ENCODE measurements at places on chromosomes 6 and 20.
A peak's percentile ranks its signal among the peaks of the same experiment; 100 is the strongest.

DNA sequence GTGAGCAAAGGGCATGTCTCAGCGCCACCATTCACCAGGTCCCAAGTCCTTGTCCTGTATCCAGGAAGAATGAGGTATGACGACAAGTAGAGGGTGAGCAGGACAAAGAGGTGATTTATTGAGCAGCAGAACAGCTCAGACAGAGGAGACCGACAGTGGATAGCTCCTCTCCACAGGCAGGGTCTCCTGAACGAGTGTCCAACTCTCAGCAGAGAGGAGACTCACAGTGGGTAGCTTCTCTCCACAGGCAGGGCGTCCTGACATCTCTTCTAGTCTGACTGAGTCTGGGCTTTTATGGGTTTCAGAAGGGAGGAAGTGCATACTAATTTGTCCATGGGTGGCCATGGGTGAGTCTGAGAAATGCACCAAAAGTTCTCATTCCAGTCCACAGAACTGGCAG, 204.7 kb downstream of the ANKRD60 start:
- H3K27me3 ChIP-seq: peaks cover 38% of the 10 kb centered on the region
- H3K27ac ChIP-seq: no peak overlapping the region
- no peaks in the 10 kb centered on the region for H3K36me3 ChIP-seq

DNA sequence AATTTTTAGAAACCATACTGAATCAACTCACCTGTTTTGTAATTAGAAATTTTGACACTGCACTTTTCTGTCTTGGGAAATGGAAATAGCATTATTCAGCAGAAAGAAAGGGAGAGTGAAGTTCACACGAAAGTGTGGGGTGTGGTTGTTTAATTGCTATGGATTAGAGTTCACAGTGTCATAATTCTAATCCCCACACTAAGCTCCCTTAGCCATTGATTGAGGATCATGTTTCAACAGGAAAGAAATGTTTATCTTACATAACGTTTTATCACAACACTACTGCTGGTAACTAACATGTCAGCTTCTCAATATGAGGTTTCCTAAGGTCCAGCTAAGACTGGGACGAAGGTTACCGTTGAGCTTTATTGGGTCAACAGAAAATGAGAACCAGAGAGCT, 31.4 kb upstream of the GSTA5 start:
- no peak overlapping the region for H3K27ac ChIP-seq
- H3K36me3 ChIP-seq: peaks cover 2% of the 10 kb centered on the region
- H3K4me1 ChIP-seq: peaks cover 5% of the 10 kb centered on the region
- H3K4me3 ChIP-seq: no peak overlapping the region
- H3K27me3 ChIP-seq: peaks cover 19% of the 10 kb centered on the region
- no peak for DNase-seq

DNA sequence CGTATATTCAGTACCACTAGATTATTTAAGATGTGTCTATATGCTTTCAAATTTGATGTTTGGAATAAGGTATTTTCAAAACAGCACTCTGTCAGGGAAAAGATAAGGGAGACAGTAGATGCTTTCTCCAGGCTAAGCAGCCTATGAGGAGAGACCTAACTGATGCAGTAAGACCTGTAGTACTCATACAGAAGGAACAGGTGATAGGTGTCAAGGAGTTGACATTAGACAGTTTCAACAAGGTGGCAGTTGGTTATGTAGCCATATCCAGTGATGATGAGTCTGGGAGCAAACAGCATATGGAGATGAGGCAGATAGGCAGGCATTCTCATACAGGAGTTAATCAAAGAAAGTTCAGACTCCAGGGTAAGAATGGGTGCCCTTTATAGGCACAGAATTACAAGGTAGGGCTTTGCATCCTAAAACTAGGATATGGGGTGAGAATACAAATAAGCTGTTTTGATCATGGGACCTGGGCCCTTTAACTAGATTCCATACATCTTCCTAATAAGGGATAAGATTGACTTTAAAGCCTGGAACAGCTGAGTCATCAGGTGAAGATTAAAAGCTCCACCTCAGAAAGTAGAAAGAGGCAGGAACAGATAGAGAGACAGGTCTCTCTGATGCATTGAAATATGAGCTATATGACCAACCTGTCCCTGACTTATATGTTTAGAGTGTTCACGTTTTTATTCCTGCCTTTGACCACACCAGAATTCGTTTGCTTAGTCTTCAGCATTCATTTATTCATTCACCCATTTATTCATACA, 7.9 kb downstream of the RSPH4A start:
- H3K4me3 ChIP-seq: no peak overlapping the region
- no peaks in the 10 kb centered on the region for H3K36me3 ChIP-seq
- H3K27ac ChIP-seq: no peak overlapping the region
- DNase-seq: no peak
- H3K4me1 ChIP-seq: no peaks in the 10 kb centered on the region

GRCh38 chr20:62780204-62780603, 16.1 kb upstream of the MRGBP start:
- H3K27me3 ChIP-seq: no peaks in the 10 kb centered on the region
- no peak overlapping the region for H3K4me3 ChIP-seq
- no peak for DNase-seq
- peaks cover 15% of the 10 kb centered on the region for H3K4me1 ChIP-seq
- no peak overlapping the region for H3K27ac ChIP-seq

DNA sequence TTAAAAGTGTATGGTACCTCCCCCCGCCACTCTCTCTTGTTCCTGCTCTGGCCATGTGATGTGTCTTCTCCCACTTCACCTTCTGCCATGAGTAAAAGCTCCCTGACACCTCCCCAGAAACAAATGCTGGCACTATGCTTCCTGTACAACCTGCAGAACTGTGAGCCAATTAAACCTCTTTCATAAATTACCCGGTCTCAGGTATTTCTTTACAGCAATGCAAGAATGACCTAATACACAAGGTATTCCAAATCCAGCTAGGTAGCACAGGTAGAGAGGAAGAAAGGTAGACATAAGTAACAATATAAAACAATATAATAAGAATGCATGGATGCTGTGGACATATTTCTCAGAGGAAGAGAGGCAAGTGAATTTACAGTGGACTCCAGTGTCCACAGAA, 394.1 kb upstream of the ARID1B start:
- H3K4me3 ChIP-seq: no peak overlapping the region
- peaks cover 21% of the 10 kb centered on the region for H3K4me1 ChIP-seq
- no peak overlapping the region for H3K27ac ChIP-seq
- no peak for DNase-seq
- H3K36me3 ChIP-seq: peaks cover 5% of the 10 kb centered on the region
- H3K27me3 ChIP-seq: no peaks in the 10 kb centered on the region

DNA sequence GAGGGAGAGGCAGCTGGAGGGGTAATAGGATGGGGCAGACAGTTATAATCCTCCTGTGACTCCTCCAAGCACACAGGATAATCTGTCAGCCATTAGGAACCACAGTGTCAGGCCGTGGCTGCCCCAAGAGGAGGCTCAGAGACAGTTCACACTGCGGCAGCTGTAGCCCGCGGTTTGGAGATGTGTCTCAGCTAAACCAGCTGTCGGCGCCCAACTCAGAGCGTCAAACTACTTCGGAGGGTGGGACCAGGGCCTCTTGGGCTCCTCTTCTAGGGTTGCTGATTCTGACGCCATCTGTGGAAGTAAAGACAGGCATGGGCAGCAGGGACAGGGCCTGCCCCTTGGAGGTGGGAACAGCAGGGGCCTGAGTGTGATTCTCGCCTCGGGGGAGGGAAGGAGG, 309.8 kb downstream of the CDC5L start:
- H3K27me3 ChIP-seq: no peaks in the 10 kb centered on the region
- DNase-seq: no peak
- no peak overlapping the region for H3K27ac ChIP-seq
- H3K4me3 ChIP-seq: no peak overlapping the region

DNA sequence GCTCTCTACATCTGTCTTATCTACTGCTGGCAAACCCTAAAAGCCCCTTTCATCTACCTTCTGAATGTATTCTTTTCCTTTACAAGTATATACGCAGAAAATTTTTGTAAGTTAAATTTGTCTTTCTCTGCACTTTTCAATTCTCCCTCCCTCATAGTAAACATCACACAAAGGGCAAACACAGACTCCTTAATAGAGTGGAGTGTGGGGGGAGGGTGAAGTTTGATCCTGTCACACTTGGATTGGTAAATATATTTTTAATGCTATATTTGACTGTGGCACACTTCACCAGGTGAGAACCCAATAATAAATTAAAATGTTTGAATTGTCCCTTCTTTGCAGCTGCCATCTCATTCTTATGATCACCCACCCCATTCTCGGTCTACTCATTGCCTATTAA, 33.2 kb upstream of the PAQR8 start:
- H3K4me3 ChIP-seq: no peak overlapping the region
- H3K27me3 ChIP-seq: no peaks in the 10 kb centered on the region
- H3K36me3 ChIP-seq: peaks cover 2% of the 10 kb centered on the region
- no peak for DNase-seq
- peaks cover 30% of the 10 kb centered on the region for H3K4me1 ChIP-seq

DNA sequence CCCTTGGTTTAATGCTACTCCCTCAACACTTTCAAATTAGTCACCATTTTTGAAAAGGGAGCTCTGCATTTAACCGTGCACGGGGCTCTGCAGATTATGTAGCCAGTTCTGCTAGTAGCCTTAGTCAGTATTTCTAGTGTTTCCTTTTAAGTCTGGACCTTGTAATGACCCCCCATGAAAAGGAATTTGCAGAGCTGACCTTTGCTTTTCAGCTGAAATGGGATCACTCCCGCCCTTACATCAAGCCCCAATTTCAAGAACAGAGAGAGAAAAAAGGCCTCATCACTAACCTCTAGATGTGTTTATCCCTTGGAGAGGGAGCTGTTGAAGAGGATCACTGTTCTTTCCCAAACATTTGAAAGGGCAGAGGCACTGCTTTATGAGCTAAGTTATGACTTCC, 490.7 kb upstream of the BTBD3 start:
- no peak overlapping the region for H3K4me3 ChIP-seq
- DNase-seq: no peak
- no peak overlapping the region for H3K27ac ChIP-seq

GRCh38 chr6:20021795-20022194, 184.6 kb downstream of the ID4 start:
- H3K4me3 ChIP-seq: no peak overlapping the region
- DNase-seq: no peak
- no peak overlapping the region for H3K27ac ChIP-seq
- peaks cover 14% of the 10 kb centered on the region for H3K27me3 ChIP-seq

DNA sequence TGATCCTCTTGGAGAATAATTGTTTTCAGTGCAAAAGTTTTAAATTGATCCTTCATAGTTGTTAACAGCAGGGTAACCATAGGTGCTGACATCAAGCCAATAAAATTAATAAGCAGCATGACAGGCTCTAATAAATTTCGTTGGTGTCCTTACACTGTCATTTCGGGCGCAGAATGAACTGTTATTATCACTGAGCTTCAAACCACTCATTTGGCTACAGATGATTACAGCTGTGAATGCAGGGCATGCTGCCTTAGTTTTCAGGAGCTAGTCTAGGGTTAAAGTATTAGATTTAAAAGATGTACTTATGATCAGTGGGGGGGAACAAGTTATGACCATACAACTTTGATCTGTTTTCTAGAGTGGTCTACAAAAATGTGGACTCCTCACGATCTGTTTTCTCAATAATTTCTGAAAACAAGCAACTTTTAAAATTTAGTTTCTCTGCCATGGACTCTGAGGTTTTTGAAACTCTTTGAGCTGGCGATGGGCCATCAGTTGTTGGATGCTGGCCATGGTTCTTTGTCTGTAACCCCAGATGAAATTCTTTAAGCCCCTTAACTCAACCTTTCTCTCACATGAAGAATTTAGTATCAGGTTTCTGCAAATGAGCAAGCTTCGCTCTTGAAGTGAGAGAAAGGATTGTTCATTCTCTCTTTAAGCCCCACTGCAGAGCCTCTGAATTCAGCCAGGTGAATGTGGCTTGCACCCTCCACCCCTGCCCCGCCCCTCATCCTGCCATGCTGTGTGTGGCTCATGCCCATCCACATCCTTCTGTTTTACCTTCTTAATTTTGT, 99.1 kb upstream of the MTHFD1L start:
- peaks cover 2% of the 10 kb centered on the region for H3K4me1 ChIP-seq
- no peak for DNase-seq
- H3K4me3 ChIP-seq: no peak overlapping the region

GRCh38 chr20:57600320-57601210, 19.7 kb downstream of the ZBP1 start:
- H3K4me3 ChIP-seq: peak overlapping the region; percentile 28
- no peak overlapping the region for H3K27ac ChIP-seq
- peaks cover 14% of the 10 kb centered on the region for H3K4me1 ChIP-seq
- DNase-seq: no peak
- H3K36me3 ChIP-seq: no peaks in the 10 kb centered on the region

GRCh38 chr6:32627249-32627648, 10.0 kb upstream of the HLA-DQA1 start:
- no peak overlapping the region for H3K4me3 ChIP-seq
- no peak for DNase-seq
- peaks cover 38% of the 10 kb centered on the region for H3K4me1 ChIP-seq
- H3K27ac ChIP-seq: peak overlapping the region; percentile 85

DNA sequence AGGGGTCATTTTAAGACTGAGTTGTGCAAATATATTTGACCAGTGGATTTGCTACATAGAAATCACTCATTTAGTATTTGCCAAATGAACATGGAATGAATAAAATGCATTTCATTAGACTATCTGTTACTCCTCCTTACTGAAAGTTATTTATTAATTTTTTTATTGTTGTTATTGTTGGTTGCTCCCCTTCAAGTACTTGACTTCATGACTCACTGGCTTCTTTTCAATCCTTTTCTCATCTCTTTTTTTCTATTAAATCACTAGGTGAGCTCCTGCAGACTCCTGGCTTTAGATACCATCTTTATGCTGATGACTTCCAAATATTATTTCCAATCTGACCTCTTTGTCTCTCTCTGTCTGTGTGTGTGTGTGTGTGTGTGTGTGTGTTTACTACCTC, 192.2 kb upstream of the FAM83B start:
- no peaks in the 10 kb centered on the region for H3K36me3 ChIP-seq
- H3K4me3 ChIP-seq: no peak overlapping the region
- H3K27me3 ChIP-seq: no peaks in the 10 kb centered on the region
- no peak for DNase-seq
- H3K27ac ChIP-seq: no peak overlapping the region

DNA sequence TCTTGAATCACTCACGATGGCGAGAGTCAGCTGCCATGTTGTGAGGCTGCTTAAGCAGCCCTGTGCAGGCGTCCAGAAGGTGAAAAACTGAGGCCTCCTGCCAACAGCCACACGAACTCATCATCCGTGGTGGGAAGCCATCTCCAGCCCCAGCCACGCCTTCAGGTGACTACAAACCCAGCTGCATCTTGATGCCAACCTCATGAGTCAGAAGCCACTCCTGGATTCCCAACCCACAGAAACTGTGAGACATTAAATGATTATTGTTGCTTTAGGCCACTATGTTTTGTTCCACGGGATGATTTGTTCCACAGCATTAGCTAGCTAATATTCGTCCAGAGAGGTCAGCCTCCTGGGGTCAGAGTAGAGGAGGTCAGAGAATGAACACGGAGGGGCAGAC, 80.5 kb downstream of the SNX5 start:
- no peak for DNase-seq
- peaks cover 3% of the 10 kb centered on the region for H3K4me1 ChIP-seq
- H3K27me3 ChIP-seq: peaks cover 53% of the 10 kb centered on the region
- H3K4me3 ChIP-seq: no peak overlapping the region
- no peak overlapping the region for H3K27ac ChIP-seq
- peaks cover 2% of the 10 kb centered on the region for H3K36me3 ChIP-seq

- H3K27me3 ChIP-seq: peaks cover 42% of the 10 kb centered on the region
- no peak overlapping the region for H3K27ac ChIP-seq
- no peak for DNase-seq
- no peak overlapping the region for H3K4me3 ChIP-seq
These were observed 853 bp downstream of the WFDC8 start for GRCh38 chr20:45578231-45578630.

- no peak for DNase-seq
- H3K36me3 ChIP-seq: peaks cover 3% of the 10 kb centered on the region
- H3K27me3 ChIP-seq: peaks cover 59% of the 10 kb centered on the region
- H3K4me3 ChIP-seq: no peak overlapping the region
- peak overlapping the region; percentile 53 for H3K27ac ChIP-seq
These were observed 94.9 kb downstream of the CEBPB start for GRCh38 chr20:50285376-50286173.

Data from T-helper 17 cell (primary cell).